ENCODE measurements at places on chromosomes 4 and X.
A peak's percentile ranks its signal among the peaks of the same experiment; 100 is the strongest.

DNA sequence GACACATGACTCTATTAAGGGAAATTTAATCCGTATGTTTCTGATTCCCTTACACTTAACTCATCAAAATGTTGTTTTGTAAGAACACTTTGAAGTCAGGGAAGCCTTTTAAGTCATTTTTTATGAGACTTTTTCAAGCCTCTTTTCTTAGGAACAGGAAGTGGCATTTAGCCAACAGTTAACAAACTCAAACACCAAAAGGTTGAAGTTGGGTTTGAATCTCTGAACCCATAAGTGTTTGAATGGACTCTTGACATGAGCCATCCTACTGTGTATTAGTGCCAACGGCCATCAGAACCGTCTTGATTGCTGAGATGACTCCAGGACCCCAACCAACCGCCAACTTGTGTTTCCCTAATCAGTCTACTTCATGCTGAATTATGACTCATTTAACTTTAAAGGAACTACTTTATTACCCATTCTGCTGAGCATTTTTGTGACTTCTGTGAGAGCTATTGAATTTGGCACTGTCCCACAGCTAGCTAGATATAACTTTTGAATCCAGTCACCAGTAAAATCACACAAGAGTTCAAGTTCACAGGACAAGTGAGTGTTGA is 209.1 kb upstream of the FAT1 start:
- DNase-seq: no peak

- DNase-seq: no peak
These were observed at the start of gene NMU for GRCh38 chr4:55635741-55636655. Gene NMU (minus strand): TSS chr4:55636298. CDS start chr4:55636192, 106 bp downstream.

DNA sequence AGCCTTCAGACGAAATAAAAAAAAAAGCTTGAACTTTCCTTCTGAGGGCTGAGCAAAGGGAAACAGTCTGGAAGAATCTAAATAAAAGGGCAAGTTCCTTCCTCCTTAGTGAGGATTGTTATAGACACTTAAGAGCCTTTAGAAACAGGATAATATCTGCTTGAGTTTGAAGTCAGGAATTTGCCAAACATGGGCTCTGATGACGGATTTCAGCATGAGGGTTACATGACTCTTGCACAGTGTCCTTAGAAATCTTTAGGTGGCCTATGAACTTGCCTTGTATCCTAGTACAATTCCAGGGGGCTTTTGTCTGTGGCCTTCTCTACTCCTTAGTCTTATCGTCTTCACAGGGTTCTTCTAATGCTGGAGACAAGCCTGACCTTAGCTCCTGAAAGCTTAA is 94.1 kb downstream of the RLIM start:
- no peak for DNase-seq

DNA sequence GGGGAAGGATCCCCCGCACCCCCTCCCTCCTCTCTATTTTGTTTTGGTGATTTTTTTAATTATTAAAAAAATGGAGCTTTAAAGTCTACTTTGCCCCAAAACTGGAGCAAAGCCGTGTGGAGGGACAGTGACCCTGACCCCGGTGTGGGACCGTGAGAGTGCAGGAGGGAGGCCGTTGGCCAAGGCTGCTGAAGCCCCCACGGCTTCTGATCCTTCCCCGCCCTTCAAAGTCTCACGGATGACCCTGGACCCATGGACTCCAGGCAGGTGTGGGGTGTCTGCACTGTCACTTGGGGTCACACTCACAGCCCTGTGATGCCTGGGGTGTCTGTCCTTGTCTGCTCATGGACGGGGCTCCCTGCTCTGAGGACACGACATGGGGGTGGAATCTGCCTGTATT is 133.3 kb downstream of the CPZ start:
- DNase-seq: no peak

DNA sequence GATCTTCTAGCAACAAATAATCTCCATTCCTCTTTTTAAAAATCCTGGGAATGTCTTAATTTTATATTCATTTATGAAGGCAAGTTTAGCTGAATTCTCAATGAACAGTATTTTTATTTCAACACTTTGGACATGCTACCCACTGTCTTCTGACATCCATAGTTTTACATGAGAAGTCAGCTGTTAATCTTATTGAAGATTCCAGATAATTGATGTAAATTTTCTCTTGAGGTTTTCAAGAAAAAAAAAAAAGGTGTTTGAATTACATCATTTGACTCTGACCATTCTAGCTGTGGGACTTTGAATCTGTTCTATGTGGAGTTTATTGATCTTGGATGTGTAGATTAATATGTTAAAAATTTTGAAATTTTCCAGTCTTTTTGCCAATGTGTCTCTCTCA is 28.0 kb downstream of the PDHA2 start:
- no peak for DNase-seq

- no peak for DNase-seq
These were observed 371.9 kb upstream of the NWD2 start for GRCh38 chr4:36872679-36873078.

GRCh38 chrX:153469811-153470410 is 465 bp downstream of the HAUS7 start:
- peak; percentile 52 for DNase-seq

DNA sequence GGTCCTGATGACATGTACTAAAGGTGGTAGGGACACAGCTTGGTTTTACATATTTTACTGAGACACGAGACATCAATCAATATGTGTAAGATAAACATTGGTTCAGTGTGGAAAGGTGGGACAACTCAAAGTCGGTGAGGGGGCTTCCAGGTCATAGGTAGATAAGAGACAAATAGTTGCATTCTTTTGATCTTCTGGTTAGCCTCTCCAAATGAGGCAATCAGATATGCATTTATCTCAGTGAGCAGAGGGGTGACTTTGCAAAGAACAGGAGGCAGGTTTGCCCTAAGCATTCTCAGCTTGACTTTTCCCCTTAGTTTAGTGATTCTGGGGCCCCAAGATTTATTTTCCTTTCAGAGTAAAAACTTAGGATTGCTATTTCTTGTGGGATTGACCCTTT is 706.9 kb downstream of the GLUD2 start:
- DNase-seq: no peak

DNA sequence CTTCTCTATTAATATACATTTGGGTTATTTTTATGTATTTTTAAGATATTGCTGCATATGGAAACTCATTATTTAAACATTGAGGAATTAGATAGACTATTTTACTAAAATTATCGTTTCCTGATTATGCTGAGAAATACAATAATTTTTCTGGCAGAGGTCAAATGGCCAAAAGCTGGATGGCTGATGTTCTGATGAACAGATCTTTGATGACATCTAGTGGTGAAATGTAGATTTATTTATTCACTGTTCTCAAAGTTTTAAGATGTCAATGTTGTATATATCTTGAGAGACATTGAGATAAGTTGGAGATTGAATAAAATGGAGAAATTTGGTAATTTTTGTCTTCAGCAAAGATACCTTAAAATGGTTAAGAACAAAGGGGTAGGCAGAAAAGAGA is 96.2 kb downstream of the UGT8 start:
- no peak for DNase-seq
